ENCODE measurements at places on chromosomes 4 and X. TPM values are rescaled to one million over a fixed set of nuclear protein-coding genes. Genes with fewer than 3 reads are reported as not detected.

DNA sequence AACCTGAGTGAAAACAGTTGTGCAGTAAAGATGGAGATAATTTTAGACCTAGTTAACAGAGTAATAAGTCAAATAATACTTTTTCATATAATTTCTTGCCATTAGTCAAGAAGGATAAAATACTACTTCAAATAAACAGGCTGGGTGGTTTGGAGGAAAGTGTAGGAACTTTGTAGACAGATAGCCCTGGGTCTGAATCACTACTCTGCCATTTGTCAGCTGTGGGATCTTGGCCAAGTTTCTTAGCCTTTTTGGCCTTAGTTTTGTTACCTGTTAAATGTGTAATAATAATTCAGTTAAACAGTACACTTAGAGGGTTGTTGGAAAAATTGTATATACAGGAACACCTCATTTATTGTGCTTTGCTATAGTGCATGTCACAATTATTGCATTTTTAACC is 163.7 kb downstream of the NPNT start:
- no peak for DNase-seq

DNA sequence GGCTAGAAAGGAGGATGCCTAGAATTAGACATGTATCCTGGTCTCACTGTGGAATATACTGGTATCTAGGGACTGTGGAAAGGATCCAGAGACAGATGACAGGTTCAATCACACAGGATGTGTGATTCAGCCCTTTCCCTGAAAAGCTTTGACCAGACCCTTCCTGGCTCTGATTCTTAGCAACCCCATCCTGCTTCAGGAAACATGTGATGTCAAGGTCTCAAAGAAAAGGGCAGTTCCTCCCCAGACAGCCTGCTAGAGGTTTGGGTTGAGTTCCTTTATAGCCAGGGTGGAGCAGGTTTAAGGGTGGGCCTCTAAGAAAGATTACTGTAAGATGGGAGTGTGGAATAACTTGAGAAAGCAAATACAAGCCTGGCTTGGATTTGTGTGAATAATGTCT is 3.0 kb downstream of the BMP15 start:
- no peak for DNase-seq

DNA sequence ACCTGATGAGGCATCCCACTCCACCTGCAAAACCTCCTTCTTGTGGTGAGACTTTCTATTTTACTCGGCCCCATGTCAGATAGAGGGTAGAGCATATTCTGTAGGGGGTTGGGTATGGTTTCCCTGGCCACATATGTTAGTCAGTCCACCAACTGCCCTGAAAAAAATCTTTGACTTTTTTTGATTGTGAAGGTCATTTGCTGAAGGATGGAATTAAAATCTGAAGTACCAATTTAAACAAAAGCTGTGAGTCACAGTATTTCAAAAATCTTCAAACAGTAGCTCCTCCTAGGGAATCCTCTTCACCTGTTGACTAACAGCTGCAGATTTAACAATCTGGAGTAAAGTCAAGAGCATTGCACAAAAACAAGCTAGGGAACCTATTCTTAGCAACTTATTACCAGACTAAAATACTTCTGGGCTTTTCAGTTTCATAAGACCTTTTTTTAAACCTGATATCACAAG is 8.0 kb upstream of the CCDC110 start:
- no peak for DNase-seq

TRPC5OS gene
- total RNA-seq = not detected

DNA sequence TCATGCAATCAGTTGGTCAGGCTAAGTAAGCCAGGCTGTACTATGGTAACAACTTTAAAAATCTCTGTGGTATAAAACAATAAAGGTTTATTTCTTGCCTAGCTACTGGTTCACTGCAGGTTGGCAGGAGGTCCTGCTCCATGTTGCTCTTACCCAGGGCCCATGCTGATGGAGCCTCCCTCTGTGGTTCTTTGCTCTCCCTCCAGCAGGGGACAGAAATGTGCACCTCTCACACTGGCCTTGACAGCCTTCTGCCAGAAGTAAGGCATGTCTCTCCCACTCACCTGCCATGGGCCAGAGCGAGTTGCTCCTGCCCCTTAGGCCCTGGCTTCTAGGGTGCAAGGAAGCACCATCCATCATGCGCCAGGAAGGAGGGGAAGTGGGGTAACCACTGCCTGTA is 31.1 kb downstream of the CLDN22 start:
- DNase-seq = no peak

DNA sequence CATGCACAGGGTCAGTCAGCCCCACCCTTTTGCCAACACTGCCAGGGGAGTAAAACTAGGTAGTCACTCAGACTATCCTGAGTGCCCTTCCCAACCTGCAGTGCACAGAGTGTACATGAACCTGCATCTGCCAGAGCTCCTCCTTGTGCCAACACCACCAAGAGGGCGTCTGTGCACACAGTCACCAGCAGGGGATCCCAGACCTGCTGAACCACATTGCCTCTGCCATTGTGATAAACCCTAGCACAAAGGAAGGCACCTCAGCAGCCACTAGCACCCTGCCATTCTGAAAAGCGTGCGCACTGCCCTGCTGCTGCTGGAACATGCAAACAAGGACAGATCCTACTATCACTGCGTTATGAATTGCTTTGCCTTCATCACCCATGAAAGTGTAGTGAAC is 247.8 kb upstream of the POU3F4 start:
- no peak for DNase-seq

Measured in Right ventricle myocardium inferior (tissue), 1 donor.